ENCODE measurements at places on chromosomes 5 and 9.

DNA sequence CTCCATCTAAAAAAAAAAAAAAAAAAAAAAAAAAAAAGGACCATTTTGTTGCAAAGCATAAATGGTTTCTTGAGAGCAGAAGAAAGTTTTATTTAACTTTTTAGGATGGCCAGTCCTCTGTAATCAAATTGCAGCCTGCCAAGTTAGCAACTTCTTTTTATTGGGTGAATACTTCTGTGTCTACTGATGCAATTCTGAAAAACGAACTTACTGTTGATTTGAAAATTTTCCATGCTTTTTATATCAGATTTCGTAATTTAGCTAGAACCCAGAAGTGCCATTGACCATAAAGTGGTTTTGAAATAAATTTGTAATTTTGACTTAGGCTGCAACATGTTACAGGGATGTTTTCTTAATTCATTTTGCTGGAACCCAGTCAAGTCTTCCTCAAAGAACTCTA lies 269.1 kb upstream of the ACTBL2 start:
- no peak for DNase-seq

GRCh38 chr5:96517295-96517694 lies 84.2 kb upstream of the PCSK1 start:
- DNase-seq: no peak

DNA sequence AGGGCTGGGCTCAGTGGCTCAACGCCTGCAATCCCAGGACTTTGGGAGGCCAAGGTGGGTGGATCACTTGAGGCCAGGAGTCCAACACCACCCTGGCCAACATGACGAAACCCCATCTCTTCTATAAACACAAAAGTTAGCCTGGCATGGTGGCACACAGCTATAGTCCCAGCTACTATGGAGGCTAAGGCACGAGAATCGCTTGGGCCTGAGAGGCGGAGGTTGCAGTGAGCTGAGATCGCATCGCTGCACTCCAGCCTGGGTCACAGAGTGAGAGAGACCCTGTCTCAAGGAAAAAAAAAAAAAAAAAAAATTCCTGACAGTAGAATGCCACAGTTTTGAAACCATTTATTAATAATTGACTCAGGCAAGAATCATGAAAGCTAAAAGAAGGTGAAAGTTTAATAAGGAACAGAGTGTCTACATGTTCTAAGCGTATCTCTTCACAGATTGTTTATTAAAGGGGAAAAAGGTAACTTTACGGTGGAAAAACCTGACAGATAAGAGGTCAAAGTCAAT lies 5.7 kb upstream of the PTGR1 start:
- DNase-seq: no peak

- DNase-seq: no peak
Measured at GRCh38 chr9:842635-843426, 1.3 kb downstream of the DMRT1 start.

- DNase-seq: no peak
Measured at GRCh38 chr9:13651969-13652663, 372.6 kb upstream of the MPDZ start.

Measured in GM13976 (cell line).